ENCODE measurements at places on chromosomes 16 and 17.

GRCh38 chr17:5952518-5952917, 117.7 kb upstream of the WSCD1 start:
- DNase-seq: no peak

DNA sequence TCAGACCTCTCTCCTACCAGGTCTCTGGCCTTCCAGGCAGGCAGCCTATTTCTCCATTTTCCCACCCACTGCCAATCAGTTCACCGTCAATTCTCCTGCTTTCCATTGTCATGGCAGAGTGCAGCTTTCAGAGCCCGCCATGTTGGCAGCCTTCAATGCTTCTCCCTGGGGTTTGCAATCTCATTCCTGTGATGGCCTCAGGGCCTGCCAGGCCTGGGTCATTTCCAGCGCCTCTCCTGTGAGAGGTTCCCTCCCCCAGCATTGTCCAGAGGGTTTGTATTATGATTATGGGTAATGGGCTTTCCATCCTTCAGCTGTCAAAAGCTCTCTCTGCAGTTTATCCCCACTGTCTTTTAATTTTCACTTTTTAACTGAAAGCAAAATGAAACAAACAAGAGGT, 716.6 kb upstream of the CDH8 start:
- DNase-seq: no peak

GRCh38 chr16:82331397-82331796, 161.4 kb upstream of the MPHOSPH6 start:
- DNase-seq: no peak

GRCh38 chr17:81823820-81824550, 9.1 kb downstream of the MCRIP1 start:
- no peak for DNase-seq

DNA sequence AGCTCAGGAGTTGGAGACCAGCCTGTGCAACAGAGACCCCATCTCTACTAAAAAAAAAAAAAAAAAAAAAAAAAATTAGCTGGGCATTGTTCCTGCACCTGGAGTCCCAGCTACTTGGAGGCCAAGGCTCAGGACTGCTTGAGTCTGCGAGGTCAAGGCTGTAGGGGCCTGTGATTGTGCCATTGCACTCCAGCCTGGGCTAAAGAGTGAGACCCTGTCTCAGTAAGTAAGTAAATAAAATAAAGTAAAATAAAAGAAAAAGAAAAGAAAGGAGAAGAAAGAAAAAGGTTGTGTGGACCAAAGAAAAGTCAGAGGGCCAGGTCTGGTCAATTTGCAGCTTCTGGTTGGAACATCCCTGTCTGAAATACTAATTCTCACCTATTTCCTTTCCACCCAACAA, 18.4 kb downstream of the MT1X start:
- DNase-seq: no peak

GRCh38 chr16:56277075-56277474, 85.8 kb downstream of the GNAO1 start:
- DNase-seq: no peak

DNA sequence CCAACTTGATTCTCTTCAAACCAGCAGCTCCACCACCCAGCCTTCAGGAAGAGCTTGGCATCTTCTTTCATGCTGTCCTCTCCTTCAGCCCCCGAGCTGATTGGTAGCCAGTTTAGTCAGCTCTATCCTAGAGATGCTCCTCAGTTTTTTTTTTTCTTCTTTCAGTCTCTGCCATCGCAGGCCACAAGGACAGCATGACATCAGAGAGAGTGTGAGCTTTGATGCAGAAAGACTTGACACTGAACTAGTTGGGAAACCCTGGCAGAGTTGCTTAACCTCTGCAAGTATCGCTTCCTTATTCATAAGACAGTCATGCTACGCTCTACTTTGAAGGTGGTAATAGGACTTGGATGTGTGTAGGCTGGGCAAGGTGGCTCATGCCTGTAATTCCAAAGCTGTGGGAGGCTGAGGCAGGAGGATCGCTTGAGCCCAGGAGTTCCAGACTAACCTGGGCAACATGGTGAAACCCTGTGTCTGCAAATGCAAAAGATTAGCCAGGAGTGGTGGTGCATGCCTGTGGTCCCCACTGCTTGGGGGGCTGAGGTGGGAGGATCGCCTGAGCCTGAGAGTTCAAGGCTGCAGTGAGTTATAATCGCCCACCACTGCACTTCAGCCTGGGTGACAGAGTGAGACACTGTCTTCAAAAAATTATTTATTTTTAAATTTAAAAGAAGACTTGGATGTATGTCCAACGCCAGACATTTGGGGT, 2.6 kb downstream of the CD300LB start:
- peak; percentile 81 for DNase-seq

GRCh38 chr17:49213399-49213798, 2.9 kb downstream of the ABI3 start:
- no peak for DNase-seq

DNA sequence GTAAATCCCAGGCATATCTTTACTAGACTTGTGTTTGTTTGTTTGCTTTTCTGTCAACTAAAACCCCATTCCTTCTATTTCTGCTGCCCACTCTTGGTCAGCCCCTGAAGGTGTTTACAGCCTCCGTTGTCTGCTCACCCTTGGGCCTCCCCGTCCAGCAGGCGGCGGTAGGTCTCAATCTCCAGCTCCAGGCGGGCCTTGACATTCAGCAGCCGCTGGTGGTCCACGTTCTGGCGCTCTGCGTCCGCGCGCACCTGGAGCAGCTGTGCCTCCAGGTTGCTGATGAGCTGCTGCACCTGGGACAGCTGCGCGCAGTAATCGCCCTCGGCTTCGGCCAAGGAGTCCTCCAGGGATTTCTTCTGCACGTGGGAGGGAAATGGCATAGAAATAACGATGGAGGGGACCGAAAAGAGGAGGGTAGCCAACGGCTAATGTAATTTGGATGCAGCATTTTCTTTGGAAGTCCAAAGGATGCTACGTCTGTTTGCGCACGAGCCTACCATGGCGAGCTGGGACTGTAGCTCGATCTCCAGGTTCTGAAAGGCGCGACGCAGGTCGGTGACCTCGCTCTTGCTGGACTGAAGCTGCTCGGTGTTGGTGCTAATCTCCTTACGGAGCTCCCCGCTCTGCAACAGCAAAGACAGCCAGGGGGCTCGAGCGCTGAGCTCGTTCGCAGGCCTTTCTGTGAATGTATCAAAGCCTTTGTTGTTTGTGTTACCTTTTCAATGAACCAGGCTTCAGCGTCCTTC, 3.9 kb downstream of the KRT12 start:
- no peak for DNase-seq

DNA sequence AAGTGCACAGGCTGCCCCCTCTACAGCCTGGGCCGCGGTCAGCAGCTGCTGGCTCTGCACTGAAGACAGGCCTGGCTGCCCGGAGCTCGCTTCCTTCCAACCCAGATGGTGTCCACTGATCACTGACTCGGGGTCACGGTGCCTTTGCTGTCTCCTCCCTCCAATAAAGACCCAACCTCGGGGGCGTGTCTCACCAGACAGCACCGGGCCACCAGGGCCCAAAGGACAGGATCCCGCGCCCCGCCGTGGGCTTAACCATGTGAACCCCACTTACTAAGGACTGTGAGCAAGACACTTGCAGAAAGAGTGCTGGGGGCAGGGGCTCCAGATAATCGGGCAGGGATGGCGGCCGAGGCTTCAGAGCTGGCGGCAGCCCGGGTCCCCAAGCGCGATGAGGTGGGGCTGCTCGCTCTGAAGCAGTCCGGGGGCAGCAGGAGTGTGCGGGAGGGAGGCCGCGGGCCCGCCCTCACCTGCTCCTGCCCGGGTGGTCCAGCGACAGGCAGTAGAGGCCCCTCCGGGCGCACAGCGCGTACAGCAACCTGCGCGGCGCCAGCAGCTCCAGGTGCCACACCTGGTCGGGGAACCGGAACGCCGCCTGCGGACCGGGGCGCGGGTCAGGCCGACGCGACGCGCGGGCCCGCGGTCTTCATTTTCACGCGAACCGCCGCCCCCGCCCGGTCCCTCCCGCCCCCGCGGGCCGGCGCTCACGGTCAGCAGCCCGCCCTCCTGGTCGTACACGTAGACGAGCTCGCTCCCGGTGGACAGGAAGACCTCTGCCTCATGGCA, 502 bp downstream of the FAAP100 start:
- DNase-seq: no peak

DNA sequence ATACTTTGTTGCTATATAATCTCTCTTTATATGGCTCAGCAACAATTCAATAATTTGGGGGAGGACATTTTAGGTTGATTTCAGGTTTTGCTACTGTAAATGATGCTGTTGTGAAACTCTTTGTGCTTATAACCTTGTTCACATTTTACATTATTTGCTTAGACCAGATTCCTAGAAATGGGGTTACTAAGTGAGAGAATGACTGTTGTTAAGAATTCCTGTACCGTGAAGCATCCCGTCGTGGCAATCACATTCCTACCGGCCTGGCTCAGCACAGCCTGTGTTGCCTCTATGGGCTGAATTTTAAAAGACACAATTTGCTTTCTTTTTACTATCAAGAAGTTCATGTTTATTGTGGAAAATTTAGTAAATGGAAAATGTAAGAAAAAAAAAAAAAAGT, 31.4 kb downstream of the B9D1 start:
- DNase-seq: no peak

GRCh38 chr17:60134396-60135150, 15.2 kb upstream of the CA4 start:
- DNase-seq: no peak

DNA sequence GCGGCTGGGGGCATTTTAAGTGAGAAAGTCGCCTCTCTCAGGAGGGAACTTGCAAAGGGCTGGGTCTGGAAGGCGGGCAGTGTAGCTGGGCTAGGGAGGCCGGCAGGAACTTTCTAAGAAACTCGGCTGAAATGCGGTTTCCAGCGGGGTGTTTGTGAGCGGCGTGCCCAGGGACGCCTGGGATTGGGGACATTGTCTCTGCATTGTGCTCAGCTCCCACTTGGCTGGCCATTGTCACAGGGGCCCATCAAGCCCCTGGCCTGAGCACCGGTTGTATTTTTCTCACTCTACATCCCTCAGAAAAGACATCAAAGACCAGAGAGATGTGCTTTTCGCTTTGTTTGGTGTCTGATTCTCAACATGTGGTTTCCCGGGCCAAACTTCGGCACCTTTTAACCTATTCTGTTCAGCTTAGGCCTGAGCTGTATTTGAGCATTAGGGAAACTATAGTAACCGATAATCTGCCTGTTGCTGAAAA, 291.1 kb upstream of the IRX3 start:
- no peak for DNase-seq

DNA sequence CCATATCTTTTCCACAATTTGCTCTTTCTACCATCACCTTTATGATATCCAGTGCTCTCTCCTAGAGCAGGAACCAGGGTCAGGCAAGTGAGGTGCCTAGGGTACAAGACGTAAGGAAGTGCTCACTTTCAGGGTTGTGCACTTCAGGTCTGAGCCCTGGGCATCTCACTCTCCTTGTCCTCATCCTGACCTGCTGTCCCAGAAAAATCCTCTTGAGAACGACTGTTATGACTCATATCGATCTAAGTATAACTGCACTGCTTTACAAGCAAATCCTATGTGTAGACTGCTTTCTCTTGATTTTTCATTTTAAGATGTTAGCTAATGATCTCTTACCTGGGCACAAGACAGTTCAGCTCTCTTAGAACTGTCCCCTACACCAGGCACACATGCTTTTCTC, 100.1 kb downstream of the TMEM100 start:
- no peak for DNase-seq

GRCh38 chr17:1707107-1707506, 3.1 kb downstream of the TLCD2 start:
- DNase-seq: no peak
